Activated T-helper 1 cell treated with anti-CD3 and anti-CD28 coated beads, Interleukin-12 subunit alpha, Interleukin-12 subunit beta, Interleukin-2, Interleukin-4 antibody, amounts not matched to agents 30 ng/mL and 10 ng/mL and 1 ng/mL, durations not matched to agents 14 hours and 24 hours and 36 hours (primary cell): ENCODE measurements at places on chromosomes 4 and X. TPM values are rescaled to one million over a fixed set of nuclear protein-coding genes. Genes with fewer than 3 reads are reported as not detected.

GRCh38 chr4:126482311-126482710 is 1150.4 kb upstream of the INTU start:
- H3K4me1 ChIP-seq, result no peaks in the 10 kb centered on the region
- H3K27me3 ChIP-seq, result no peaks in the 10 kb centered on the region
- no peaks in the 10 kb centered on the region for H3K36me3 ChIP-seq

DNA sequence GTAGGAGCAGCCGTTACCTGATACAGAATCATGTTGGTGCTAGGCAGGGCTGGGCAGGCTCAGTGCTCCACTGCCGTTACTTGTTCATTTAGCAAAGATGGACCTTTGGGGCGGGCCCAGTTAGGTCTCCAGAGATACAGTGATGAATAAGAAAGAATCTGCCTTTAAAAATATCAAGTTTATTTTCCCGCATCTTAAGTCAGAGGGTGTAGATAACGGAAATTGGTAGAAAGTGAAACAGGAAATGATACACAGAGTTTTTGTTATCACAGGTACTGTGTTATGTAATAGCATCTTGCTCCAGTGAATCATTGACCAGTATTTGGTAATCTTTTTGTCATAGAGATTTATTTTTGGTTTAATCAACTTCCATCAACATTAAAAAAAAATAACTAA is 5.5 kb downstream of the TMEM131L start:
- peak overlapping the region; percentile 89 for H3K4me3 ChIP-seq
- no peaks in the 10 kb centered on the region for H3K27me3 ChIP-seq

DNA sequence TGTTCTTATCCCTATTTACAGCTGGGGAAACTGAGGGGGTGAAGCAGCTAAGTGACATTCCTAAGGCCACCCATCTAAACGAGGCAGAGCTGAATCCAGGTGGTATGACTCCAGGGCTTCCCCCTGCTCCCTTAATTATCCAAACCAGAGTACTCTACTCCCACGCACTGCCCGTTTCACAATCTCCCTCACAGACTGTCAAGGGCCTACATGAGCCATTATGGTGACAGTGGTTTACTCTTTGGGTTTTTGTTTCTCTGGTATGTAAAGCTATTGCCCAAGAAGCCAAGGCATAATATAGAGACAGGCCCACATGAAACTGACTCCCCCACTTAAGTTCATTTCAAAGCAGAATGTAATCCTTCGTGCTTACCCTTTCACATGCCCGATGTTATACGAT is 95.1 kb downstream of the NHS start:
- no peak for DNase-seq
- H3K27ac ChIP-seq, result no peak overlapping the region
- no peaks in the 10 kb centered on the region for H3K36me3 ChIP-seq
- H3K4me1 ChIP-seq, result no peaks in the 10 kb centered on the region
- no peaks in the 10 kb centered on the region for H3K27me3 ChIP-seq

GRCh38 chr4:80090090-80090489 is 17.1 kb upstream of the ANTXR2 start:
- no peak for DNase-seq
- H3K4me1 ChIP-seq, result peaks cover 23% of the 10 kb centered on the region
- peaks cover 9% of the 10 kb centered on the region for H3K27me3 ChIP-seq
- H3K4me3 ChIP-seq, result no peak overlapping the region

PARM1 gene
- total RNA-seq, result not detected in 2 replicates

DNA sequence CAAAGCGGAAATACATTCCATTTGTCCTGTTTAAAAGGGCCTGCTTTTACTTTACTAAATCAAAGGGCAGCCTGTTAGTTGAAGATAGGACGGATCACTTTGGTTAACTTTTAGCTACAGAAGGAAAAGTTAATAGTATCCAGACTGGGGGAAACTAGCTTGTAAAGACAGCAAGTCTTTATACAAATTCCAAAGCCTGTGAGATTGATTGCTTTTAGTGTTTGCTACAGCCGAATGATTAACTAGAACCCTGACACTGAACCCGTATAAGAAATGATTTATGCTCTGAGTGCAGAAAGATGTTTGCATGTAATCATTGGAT is 93.4 kb downstream of the FRAS1 start:
- peaks cover 12% of the 10 kb centered on the region for H3K27me3 ChIP-seq
- DNase-seq, result no peak
- no peaks in the 10 kb centered on the region for H3K36me3 ChIP-seq
- no peaks in the 10 kb centered on the region for H3K4me1 ChIP-seq
- H3K27ac ChIP-seq, result no peak overlapping the region

DNA sequence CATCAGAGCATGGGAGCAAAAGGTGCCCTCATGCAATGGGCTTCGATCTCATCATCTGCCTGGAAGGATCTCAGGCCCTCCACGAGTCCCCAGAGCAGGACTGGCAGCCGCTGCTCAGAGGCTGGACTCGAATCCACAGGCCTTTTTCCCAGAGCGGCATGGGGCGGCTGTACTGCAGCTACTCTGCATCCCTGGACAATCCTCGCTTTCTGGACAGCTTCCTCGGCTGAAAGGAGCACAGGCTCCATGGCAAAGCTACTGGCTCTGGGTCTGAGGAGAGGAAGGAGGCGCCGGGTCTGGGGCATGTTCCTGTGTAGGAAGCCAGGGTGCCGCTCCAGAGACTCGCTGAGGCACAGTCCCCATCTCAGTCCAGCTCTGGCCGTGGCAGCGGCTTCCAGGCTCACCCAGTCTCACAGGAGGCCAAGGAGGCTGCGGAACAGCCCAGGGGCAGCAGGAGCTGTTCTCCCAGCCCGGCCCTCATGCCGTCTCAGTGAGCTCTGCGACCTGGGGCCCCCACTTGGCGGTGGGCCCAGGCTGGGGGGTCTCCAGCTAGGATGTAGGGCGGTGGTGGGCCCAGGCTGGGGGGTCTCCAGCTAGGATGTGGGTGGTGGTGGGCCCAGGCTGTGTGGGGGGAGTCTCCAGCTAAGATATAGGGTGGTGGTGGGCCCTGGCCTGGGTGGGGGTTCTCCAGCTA is 2.7 kb upstream of the SPON2 start:
- H3K36me3 ChIP-seq, result peaks cover under 1% of the 10 kb centered on the region
- no peak for DNase-seq
- no peaks in the 10 kb centered on the region for H3K4me1 ChIP-seq
